ENCODE measurements at places on chromosomes 1 and 21.

DNA sequence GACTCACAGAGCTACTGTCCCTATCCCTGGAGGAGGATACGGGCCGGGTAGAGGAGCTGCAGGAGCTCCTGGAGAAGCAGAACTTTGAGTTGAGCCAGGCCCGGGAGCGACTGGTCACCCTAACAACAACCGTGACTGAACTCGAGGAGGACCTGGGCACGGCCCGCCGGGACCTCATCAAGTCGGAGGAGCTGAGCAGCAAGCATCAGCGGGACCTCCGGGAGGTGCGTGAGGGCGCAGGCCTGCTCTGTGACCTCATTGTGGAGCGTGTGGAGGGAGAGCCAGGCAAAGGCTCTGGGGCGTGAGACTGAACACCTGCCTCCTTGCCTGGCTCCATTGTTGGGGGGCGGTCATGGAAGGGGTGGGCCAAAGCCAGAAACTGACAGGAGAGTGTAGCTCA is 19.0 kb downstream of the PPFIA4 start:
- no peak for DNase-seq

DNA sequence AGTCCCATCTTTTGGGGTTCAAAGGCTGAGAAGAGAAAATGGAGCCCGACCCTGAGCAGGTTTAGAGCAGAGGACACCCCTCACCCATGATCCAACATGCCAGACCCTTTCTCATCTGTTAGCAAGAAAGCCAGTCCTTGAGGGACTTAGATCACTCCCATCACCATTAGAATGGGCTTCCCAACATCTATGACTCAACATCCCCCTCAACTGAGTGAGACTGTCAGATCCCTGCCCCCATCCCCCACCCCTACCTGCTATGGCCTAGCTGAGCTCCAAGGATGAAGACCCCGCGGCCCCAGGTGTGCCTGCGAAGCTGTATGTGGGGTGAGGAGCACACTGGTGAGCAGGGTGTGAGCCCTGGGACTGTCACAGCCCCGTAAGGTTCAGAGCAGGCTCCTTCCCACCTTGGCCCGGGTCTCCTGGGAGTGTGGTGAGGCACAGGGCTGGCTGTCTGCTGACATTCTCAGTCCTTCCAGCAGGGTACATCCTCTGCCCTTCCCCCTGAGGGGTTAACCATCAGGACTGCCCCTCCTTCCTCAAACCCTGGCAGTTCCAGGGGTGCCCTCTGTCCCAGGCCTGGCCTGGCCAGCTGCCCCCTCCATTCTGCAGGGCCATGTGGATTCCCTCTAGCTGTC is 21.4 kb upstream of the BLACAT1 start:
- no peak for DNase-seq

GRCh38 chr1:24121406-24121805 is 9.5 kb upstream of the MYOM3 start:
- no peak for DNase-seq

- no peak for DNase-seq
Measured at GRCh38 chr1:27593678-27594563, 10.0 kb downstream of the AHDC1 start.

DNA sequence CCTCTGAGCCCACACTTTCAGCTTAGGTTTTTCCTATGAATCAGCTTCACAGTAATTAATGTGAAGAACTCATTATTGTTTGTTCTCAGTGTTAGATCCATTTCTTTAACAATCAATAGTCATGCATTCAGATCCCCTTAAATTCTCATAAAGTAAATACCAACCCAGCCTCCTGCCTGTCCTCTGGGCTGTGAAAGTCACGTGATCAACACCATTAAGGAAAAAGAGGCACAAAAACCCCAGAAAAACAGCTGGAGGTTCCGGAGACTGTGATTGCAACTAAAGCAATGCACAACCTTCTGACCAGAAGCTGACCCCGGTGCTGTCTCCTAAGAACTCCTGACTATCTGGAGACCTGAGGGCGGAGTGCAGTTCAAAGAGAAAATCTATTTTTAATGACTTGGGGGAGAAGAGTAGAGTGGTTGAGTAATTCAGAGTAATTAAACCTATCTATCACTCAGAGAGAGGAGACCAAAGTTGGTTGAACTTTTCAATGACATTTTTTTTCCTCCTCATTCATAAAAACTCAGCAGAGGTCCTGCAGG is 132.5 kb downstream of the PLXNA2 start:
- no peak for DNase-seq

GRCh38 chr1:64060611-64061302 is 142.7 kb upstream of the UBE2U start:
- no peak for DNase-seq

DNA sequence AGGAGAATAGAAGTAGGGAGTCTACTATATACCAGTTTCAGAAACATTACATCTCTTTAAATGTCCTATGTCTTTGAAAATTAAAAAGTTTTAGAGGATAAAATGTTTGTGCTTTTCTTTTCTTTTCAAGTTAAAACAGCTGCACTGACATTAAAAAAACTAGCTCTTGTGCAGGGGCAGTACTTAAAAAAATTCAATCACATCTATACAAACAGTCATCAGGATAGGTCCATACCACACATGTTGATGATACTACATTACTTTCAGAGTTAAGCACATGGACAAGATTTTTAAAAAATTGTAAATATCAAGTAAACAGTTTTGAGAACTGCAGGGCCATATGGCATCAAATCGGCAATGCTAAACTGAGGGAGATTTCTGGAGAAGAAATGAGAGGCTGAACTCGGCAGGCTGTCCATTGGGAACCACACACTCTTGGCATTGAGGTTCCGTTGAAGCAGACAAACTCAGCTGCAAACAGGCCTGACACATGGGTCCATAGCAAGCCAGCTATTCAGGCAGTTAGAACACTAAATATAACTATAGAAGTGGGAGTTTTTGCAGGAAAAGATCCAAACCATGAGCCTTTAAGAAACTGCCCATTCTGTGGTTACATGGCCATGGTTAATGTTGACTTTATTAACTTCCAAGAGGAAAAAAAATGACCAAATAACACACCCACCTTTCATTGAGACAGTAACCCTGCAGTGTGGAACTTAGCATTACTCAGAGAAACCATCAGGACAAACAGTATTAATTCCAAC is 84.5 kb upstream of the BCL10 start:
- no peak for DNase-seq

GRCh38 chr1:168729405-168729802 is 398 bp upstream of the DPT start:
- no peak for DNase-seq

GRCh38 chr1:171438441-171438840 is 46.9 kb upstream of the PRRC2C start:
- DNase-seq, result no peak

DNA sequence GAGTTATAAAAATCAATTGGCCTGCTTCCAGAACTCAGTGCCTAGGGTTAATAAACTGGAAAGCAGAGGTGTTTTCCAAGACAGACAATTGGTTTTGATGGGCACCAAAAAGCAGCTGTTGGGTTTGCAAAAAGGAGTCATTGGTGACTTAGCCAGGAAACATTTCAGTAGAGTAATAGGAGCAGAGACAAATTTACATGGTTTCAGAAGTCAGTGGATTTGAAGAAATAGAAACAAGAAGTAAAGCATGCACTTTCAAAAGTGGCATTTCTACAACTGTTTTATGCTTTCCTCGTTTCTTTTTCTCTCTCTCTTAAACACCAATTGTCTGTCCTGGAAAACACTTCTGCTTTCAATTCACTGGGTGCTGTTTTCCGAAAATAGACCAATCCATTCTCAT is 87.8 kb downstream of the GLUL start:
- no peak for DNase-seq

DNA sequence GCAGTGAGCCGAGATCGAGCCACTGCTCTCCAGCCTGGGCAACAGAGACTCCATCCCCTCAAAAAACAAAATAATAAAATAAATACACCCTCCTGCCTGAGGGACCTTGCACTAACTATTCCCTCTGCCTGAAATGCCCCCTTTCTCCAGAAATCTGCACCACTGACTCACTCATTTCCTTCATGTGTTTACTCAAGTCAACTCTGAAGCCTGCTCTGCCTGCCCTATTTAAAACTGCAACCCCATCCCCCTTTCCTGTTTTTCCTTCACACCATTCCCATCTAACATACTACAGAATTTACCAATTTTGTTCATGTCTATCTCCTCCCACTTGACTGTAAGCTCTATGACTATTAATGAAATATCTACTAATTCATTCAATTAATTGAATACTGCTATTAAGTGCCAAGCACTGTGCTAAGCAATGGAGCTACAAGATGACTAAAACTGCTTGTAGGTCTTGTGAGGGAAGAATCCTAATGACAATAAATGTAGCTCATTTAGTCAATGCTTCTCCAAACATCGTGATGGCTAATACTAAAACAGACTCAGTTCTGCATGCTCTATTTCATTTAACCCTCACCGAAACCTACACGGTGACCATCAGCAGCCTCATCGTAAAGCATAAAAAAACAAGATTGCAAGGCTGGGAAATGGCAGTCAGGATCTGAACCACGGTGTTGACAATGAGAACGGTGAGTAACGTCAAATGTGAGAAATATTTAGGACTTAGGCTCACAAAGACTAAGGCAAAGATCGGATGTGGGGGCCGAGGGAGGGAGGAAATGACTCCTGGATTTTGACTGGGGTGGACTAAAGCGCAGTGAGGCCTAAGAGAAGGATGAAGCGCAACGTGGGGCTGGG is 749 bp upstream of the TMEM39B start:
- DNase-seq, result no peak

- DNase-seq, result no peak
Measured at GRCh38 chr1:10014016-10014415, 17.0 kb downstream of the RBP7 start.

GRCh38 chr1:152926091-152926490 is 17.7 kb downstream of the IVL start:
- DNase-seq, result peak; percentile 36

DNA sequence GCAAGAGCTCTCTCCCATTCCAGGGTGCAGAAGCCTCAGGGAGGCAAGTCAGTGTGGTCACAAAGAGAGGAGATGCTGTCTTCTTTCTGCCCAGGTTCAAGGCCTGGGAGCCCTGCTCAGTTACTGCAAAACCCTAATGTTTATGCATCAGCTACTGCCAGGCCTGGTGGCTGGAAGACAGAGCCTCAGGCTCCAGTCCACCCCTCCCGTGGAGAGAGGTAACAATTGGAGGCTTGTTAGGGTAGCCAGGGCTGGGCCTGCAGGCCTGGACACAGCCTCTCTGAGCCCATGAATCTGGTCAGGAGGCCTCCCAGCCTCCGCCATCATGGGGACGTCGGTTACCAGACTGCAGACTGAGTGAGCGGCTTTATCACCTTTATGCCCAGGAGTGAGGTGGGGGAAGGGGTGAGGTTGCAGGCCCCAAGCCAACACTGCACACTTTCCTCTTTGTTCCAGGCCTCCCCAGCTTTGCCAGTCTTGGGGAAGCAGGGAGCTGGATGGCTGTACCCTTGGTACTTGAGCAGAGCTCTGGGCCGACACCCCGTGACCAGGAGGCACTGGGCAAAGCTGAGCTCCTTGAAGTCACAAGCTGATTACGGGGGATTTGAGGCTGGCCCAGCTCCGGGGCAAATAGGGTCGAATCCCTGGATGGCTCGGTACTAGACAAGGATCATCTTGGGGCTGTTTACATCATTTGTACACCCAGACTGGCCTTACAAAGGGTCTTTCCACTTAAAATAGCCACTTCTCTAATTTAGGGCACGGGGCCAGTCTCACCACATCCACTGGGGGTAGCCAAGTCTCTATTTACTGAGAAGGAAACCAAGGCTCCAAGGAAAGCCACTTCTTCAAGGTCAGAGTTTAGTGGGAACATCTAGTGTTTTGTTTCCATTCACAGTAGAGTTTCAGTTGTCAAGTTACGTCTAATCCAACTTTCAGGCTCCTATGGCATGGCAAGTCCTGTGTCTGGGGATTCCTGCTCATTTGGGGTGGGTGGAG is 5.2 kb downstream of the SLC2A1 start:
- DNase-seq, result no peak

DNA sequence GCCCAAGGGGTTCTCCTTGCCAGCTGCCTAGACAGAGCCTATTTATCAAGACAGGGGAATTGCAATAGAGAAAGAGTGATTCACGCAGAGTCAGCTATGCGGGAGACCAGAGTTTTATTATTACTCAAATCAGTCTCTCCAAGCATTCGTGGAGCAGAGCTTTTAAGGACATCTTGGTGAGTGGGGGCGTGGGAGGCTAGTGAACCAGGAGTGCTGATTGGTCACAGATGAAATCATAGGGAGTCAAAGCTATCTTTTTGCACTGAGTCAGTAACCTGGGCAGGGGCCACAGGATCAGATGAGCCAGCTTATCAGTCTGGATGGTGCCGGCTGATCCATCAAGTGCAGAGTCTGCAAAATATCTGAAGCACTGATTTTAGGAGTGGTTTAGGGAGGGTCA is 64.8 kb upstream of the MRPS6 start:
- no peak for DNase-seq

- no peak for DNase-seq
Measured at GRCh38 chr1:74422421-74423292, 89.8 kb downstream of the LRRC53 start.

- DNase-seq, result no peak
Measured at GRCh38 chr1:56978819-56979218, 13.0 kb upstream of the C8B start.

GRCh38 chr1:45569571-45569961 is 14.3 kb upstream of the NASP start:
- DNase-seq, result no peak

DNA sequence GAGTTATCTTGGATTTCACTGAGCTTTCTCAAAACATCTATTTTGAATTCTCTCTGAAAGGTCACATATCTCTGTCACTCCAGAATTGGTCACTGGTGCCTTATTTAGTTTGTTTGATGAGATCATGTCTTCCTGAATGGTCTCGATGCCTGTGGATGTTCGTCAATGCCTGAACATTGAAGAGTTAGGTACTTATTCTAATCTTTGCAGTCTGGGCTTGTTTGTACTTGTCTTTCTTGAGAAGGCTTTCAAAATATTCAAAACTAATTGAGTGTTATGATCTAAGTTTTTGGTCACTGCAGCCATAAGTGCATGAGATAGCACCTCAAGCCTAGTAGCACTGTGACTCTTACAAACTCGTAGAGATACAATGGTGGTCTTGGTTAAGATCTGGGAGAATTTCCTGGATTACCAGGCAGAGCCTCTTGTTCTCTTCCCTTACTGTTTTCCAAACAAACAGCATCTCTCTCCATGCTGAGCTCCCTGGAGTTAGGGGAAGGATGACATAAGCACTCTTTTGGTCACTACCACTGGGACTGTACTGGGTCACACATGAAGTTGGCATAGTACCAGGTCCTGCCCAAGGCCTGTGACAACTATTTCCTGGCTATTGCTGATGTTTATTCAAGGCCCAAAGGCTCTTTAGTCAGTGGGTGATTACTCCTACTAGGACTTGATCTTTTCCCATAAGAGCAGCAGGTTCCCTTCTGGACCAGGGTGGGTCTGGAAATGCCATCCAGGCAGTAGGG is 25.6 kb downstream of the SLC22A15 start:
- DNase-seq, result no peak

DNA sequence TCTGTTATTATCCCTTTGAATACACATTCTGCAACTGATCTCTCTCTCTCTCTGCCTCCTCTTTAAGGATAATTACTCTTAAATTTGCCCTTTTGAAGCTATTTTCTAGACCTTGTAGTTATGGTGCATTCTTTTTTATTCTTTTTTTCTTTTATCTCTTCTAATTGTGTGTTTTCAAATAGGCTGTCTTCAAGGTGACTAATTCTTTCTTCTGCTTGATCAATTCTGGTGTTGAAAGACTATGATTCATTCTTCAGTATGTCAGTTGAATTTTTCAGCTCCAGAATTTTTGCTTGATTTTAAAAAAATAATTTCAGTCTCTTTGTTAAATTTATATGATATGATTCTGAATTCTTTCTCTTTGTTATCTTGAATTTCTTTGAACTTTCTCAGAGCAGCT is 95.6 kb upstream of the GPR52 start:
- DNase-seq, result no peak

Measured in GM13977 (cell line).